Stimulated activated CD8-positive, alpha-beta memory T cell treated with anti-CD3 and anti-CD28 coated beads, Interleukin-2, amount 100 ng/mL, for 48 hours (primary cell): ENCODE measurements at places on chromosomes 16 and 17.
A peak's percentile ranks its signal among the peaks of the same experiment; 100 is the strongest.

DNA sequence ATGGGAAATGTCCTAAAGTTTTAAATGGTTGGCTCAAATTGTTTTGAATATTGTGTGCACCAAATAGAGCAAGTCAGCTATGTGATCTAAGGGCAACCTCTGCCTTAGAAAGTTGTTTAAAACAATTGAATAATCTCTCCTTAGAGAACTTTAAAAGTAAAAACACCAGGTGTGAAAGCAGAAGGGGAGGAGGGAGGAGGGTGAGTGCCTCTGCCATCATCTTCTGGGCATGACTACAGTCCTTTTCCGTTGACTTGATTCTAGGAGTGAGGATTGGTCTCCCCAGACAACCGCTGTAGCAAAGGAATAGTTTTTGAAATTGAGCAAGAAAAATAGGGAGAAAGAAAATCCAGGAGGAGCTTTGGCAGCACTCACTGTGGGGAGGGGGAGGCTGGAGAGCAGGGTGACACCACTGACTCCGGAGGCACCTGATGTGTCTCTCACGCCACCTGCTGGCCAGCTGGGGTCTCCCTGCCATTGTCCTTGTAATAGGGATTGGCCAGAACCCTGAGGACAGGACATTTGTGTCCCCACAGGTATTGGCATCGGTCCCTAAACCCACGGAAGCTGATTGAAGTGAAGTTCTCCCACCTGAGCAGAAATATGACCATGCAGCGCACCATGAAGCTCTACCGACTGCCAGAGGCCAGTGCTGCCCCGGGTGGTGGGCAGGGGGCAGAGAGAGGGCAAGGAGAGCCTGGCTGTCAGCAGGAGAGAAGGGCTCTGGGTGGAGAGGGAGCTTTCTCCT lies 33.3 kb downstream of the PLCD3 start:
- DNase-seq, result peak; percentile 64

GRCh38 chr16:53832896-53833544 lies 129.1 kb downstream of the FTO start:
- DNase-seq, result no peak

DNA sequence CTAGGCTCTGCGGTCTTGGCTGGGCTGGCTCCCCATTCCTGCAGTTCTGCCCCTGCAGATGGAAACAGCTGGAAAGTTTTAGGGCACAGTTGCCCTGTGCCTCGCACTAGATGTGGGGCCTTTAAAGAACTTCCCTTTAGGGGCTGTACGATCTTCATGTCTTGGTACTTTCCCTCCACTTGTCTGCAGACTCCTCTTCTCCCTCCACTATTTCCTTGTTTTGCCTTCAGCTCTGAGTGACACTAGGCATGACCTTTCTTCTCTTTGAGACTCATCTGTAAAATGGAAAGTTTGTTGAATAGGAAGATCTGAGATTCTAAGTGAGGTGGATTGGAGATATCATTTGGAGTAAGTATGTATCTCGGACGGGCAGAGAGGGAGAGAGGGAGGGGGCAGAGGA lies 6.3 kb upstream of the TAC4 start:
- no peak for DNase-seq

GRCh38 chr17:37640015-37640414 lies 3.2 kb downstream of the DDX52 start:
- no peak for DNase-seq

DNA sequence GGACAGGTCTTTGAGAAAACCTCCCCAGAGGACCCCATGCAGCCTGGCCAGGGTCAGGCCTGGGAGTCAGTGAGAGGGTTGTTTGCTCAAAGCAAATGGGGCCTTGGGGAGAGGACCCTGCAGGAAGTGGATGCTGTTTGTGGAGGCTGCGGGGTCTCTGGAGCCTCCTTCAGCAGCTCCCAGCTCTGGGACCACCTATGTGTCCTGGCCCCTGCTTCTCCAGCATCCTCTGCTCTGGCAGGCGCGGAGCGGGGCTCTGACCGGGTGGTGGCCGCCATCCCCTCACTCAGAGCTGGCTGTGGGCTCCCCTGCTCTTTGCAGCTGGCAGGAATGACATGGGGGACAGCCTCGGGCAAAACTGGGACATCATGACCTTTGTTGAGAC lies 29.8 kb upstream of the CIBAR2 start:
- DNase-seq, result no peak

GRCh38 chr17:55354941-55355340 lies 66.7 kb downstream of the MMD start:
- DNase-seq, result no peak

- DNase-seq, result no peak
Measured at GRCh38 chr17:75684924-75685323, 17.8 kb downstream of the SAP30BP start.

GRCh38 chr17:43517161-43517560 lies 29.0 kb downstream of the ETV4 start:
- DNase-seq, result no peak

DNA sequence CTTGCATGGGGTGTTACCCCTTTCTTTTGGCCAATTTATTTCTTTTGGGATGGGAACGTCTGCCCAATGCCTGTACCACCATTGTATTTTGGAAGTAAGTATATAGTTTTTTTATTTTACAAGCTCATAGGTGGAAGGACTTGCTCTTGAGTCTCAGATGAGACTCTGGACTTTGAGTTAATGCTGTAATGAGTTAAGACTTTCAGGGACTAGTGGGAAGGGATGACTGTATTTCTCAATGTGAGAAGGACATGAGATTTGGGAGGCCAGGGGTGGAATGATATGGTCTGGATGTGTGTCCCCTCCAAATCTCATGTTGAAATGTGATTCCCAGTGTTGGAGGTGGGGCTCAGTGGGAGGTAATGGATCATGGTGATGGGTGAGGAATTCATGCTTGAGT lies 49.1 kb downstream of the HNF1B start:
- no peak for DNase-seq

DNA sequence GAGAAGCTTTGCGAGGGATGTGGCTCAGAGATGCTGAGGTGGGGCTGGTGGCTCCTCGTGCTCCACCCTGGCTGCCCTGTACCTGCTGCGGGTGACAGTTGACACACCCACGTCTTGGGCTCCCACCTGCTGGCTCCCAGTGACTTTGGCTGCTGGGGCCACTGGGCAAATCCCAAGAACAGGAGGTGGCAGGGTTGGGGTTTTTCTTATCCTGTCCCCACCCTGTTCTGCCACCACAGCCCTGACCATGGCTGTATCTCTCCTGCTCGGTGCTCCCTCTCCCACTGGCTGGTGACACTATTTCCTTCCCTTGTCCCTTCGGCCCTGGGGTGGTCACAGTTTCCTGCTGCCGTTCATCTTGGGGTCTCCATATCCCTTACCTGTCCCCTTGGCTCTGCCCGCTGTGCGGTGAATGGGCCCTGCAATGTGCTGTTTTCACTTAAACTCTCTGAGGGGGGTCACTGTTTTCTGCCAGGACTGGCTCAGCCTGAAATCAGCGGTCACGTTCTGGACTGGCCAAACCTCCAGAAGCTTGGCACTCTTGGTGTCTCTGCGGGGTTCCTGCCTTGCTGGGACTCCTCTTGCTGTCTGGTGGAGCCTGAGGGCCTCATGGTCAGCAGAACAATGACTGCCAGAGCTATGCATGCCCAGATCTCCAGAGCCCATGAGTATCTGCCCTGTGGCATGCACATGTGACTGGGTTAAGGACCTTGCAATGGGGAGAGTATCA lies 144.2 kb downstream of the IRF8 start:
- DNase-seq, result no peak

DNA sequence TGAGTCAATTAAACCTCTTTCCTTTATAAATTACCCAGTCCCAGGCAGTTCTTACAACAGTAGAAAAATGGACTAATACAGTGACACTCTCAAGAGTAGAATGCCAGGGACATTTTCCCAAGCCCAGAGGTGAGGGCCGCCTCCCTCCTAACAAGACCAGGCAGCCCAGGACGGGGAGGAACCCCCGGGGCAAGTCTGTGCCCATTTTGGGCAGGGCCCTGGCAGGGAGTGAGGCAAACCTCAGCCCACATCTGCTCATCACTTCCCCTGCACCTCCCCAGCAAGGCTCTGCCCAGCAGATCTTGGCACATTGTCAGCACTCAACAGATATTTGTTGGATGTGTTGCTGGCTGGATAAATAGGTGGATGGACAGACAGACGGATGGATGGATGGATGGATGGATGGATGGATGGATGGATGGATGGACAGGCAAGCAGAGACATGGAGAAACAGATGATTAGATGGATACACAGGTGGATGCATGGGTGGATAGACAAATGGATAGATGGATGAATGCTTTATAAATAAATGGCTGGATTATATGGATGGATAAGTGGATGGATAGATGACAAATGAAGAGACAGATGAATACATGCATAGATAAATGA lies 271.3 kb downstream of the PARN start:
- DNase-seq, result no peak

DNA sequence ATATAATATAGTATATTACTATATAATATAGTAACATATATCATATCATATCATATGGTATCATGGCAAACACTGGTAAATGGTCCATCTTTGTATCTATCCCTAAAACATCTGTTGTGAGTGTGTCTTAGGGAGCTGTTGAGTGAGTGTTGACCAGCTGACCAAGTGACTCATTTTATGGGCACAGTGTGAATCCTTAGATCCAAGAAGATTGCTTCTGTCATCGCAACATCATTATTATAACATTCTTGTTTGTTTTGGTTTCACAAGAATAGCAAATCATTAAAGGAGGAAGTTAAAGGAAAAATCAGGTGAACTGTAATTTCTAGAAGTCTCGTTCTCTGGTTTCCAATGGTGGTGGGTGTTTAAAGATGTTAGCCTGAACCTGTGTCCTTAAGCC lies 11.7 kb upstream of the MAF start:
- DNase-seq, result no peak

- no peak for DNase-seq
Measured at GRCh38 chr17:58364270-58364942, 12.4 kb upstream of the SUPT4H1 start.

DNA sequence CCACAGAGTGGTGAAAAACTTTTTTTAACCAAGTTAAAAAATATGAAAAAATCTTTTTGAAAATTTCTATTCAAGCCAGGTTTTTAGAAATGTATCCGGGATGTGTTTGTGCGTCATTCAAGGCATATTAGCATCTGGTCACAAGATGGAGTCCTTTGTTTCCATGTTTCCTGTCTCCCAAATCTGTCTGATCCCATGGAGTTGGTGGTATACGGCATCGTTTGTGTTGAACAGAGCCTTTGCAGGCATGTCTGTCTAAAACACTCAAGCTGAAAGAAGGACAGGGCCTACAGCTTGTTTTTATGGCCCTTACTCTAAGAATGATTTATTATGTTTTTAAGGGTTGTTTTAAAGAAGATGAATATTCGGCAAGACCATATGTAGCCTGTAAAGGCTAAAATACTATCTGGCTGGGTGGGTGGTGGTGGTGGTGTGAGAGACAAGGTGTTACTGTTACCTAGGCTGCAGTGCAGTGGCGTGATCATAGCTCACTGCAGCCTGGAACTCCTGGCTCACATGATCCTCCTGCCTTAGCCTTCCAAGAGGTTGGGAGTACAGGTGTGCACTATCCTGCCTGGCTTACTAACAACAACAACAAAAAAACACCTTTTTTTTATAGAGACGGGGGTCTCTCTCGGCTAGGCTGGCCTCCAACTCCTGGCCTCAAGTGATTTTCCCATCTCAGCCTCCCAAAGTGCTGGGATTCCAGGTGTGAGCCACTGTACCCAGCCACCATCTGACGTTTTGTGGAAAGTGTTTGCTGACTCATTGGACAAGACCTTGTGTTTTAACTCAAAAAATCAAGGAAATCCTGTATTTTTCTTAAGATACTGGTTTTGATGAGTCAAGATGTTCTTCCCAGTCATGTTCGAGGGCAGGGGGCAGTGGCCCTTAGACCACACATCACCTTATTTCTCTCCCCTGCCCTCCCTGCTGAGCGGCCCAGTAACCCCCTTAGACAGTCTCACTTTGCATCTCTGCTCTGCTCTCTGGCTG lies 52.2 kb downstream of the NDE1 start:
- no peak for DNase-seq
